ENCODE measurements at places on chromosomes 12 and 14.

DNA sequence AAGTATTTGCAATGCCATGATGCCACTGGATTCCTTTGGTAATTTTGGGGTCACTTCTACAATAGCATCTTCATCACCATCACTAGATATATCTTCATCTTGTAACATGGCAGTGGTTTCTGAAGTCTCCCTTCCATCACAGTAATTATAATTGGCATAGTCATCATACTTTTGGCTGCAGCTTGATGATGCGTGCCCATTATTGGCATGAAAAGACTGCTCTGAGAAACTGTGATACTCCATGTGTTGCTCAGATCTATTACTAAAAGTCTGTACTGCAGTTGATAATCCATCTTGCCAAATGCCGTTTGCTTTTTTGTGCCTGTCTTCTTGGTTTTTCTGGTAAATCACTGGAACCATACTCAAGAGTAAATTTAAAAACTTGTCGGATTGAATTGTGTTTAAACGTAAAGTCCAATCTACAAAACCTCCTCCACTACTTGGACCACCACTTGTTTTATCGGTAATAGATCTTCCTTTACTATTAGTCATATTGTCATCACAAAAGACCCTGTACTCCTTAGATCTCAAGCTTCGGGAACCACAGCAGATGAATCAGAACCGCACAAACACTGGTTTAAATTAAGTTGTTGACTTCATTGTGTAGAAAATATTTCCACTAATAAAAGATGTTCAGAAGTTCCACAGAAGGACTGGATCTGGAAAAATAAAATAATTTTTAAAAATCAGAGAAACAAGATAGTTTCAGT is 29.9 kb downstream of the SLC41A2 start:
- DNase-seq = no peak

GRCh38 chr14:41062826-41063225 is 543.9 kb upstream of the LRFN5 start:
- DNase-seq = no peak

DNA sequence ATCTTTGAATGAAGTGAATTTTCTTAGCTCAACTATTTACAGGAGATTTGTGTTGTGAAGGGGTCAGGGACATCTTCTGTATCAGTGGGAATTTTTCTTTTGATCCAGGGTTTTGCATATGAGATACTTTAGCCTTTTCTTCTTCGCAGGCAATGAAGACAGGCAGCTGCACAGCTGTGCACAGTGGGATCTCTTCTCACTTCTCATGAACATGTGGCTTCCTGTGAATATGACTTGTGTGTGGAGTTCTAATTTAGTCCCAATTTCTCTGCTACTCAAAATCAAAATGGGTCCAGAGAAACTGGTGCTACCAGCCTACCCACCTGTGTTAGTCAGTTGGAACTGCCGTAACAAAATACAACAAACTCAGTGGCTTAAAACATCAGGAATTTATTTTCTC is 37.8 kb downstream of the ARF6 start:
- no peak for DNase-seq

DNA sequence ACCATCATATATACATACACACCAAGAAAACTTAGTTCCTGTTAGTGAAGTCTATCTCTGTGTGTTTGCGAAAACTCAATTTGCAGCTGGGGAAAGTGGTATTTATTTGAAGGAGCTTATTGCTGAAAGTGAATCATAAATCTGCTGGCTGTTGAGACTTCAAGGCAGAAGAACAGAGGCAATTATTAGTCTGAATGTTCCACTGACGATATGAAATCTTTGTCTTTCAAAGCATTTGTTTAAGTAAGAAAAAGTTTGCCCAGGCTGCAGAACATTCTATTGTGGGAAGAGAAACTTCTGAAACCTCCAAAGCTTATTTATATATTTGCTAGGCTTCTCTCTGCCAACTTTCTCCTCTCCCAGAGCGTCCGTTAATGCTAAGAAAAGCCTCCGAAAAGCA is 255.7 kb upstream of the TMPO start:
- no peak for DNase-seq

GRCh38 chr12:6233121-6233971 is 33.1 kb downstream of the CD9 start:
- no peak for DNase-seq

DNA sequence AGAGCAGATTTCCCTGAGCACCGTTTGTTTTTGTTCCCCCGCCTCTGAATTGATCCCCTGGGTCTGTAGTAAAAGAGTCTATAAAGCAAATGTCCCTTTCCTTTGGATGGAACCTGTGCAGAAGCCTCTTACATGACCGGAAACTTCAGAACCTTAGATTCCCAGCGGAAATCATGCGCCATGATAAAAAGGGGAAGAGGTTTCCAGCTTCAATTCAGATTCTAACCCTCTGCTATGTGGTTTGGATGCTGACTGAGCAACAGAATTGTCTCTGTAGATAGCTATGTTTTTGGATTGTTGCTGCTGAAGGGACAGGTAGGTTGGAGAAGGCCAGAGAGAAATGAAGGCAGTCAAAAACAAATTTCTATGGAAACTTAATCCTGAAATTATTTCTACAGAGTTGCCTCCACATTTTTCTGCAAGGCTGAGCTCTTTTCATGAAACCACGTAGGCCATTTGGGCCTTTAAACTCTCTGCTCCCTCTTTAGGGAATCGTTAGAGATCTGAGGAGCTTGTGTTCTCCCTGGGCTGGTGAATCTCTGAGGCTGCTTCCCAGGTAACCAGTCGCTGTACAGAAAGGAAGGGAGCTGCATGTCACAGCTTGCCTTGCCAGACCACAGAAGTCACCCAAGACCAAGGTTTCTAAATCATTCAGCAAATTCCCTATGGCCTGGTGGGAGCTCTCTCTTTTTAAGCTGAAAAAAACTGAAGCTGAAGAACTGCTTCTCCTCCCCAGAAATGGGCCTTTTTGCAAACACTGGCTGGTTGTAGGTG is 28.7 kb upstream of the OR10P1 start:
- DNase-seq = no peak

DNA sequence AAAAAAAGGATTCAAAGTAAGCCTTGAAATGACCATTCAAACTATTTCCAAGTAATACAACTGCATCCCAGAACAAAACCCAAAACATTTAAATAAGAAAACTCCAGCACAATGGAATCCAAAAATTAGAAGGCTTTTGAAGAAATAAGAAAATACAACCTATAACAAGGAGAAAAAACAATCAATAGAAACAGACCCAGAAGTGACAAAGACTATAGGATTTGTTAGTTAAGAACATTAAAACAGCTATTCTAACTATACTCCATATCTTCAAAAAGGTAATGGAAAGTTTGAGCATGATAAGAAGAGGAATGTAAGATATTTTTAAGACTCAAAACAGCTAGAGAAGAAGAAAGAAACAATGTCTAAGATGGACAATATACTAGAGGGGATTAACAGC is 39.3 kb upstream of the SRP54 start:
- DNase-seq = no peak

DNA sequence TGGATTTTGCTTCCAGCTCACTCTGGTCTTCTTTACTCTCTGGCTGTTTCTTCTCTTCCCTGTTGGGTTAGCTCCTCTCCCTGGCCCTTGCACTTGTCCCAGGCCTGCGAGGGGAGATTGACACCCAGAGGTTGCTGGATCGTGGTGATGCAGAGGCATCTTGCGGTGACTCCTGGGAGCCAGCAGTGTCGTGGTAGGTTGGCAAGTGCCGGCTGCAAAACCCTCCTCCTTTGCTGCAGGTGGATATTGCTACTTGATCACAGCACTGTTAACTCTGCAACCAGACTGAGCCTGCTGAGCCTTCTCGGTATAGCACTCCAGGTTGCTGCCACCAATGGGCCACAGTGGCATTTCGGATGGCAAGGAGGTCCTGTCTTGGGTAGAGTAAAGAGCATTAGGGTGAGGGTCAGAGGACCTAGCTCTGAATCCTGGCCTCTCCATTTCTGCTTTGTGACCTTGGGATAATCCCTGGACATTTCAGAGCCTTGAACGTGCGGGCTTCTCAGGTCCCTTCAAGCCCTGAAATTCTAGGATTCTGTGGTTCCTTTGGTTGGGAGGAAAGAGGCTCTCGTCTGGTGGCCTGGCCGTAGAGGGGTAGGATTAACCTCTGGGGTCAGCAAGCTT is 87.4 kb downstream of the TSPAN9 start:
- no peak for DNase-seq

DNA sequence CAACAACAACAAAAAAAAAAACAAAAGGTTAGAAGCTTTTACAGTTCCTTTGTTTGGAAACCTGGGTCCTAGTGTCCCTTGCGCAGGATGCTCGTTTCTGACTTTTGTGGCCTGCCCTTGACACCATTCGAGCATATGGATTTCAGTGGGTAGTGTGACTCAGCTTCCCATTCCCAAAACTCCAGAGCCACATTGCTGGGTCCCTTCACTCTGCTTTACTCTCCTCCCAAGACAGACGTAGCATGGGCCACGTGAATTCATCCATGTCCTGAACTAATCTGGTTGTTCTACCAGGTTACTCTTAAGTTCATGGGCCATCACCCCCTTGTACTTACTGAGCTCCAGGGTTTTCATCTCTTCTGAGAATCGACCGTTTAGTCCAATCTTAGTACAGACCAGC is 68.0 kb upstream of the MAX start:
- no peak for DNase-seq

DNA sequence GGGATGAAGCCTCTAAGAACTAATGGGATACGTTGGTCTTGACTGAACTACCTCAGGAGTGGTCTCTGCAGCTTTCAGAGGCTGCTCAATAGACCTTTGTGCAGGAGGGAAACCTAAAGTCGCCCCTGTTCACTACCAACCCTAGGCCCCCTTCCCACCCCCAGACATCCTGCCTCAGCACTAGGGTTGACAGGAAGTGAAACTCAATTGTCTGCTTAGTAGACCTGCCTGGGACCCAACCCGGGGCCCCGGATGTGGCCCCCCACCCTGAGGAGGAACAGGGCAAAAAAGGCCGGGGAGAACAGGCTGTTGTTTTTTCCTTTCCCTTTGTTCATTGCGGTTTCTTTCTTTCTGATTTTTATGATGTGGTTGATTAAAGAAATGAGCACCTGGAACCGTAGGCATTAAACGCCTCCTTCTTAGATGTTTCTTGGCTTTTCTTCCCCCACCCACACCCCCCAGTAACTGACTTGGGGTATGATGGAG is 1.6 kb upstream of the DGKA start:
- peak; percentile 74 for DNase-seq

DNA sequence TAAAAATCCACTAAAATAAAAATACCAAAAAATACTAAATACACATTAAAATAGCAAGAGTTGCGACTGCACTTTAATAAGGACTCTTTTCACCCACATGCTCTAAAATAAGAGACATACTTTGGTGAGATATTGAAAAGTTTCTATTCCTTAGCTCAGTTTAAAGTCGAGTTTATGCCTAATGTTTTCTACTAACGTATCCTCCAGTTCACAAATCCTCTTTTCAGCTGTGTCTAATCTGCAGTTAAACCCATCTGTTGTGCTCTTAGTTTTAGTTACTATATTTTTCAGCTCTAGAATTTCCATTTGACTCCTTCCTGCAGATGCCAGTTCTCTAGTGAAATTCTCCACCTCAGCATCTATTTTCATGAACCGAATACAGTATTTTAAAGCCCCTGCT is 63.8 kb downstream of the CDK17 start:
- DNase-seq = no peak

DNA sequence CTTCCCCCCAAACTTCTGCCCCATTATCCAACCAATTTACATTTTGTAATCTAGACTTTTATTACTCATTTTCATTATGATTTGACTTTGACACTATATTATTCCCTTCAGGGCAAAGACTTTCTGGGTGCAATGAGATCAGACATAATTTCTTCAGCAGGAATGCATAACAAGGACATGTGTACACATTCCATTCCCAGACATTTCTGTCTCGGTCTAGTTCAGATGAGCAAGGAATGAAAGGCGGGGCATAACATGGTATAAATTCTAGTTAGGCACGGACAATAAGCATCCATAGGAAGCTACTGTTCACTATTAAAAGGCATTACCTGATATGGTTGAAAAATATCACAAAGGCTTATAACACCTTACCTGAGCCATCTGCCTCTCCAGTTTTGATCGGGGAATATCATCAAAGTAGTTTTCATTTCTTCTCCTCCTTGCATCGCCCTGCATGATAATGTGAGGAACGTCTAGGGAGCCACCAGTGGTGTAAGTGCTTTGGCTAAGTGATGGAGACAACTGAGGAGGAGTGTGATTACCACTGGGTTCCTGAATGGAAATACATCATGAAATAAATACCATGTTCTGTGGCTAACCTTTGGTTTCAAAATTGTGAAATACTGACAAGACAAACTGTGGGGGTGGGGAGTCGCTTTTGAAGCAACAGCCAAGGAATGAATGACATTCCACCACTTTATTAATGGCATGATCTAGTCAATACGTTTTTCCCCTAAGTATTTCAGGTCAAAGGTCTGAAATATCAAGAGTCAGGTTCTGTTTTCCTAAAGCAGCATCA is 183.9 kb downstream of the APAF1 start:
- no peak for DNase-seq

GRCh38 chr12:63849106-63849620 is 4.7 kb downstream of the SRGAP1 start:
- DNase-seq = no peak

DNA sequence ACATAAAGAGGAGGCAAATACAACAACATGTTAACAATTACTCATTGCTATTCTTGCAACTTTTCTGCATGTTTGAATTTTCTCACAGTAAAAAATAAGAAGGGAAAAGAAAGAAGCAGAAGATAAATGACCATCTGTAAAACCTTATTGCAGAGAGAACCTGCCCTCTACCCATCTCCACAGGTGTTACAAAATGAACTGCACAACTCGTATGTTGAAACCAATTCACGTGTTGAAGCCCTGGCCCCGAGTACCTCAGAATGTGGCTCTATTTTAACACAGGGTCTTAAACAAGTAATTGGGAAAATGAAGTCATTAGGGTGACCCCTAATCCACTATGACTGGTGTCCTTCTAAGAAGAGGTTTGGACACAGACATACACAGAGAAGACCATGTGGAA is 39.5 kb downstream of the FOXN3 start:
- no peak for DNase-seq

DNA sequence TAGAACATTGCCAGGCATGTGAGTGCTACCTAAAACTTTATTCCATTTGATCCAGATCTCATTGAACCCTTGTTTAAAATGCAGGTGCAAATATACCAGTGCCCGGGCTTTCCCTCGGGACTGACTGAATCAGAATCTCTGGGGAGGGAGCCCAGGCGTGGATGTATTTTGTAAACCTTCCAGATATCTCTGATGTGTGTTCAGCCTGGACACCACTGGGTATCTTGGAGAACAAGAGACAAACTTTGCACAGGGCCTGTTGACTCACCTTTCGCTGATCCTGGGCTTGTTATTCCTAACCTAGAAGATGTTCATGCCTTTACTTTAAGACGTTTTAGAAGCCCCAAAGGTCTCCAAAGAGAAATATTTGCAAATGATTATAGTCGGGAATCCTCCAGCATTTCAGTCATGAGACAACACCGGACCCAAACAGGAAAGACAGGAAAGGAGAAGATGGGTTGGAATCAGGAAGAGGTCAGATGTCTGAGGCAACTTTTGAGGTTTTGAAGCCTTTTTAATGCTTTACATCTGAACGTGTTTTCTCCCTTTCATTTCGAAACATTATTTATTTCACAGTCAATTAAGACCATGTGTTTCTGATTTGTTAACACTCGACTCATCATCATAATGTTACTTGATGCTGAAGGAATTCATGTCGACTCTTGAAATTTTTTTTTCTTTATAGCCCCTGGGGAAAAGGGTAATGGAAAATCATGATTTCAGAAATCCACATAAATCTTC is 118.6 kb downstream of the PLXNC1 start:
- DNase-seq = no peak
